Temporal lobe (tissue), 4 donors: ENCODE measurements at places on chromosomes 12 and 14. TPM values are rescaled to one million over a fixed set of nuclear protein-coding genes. Genes with fewer than 3 reads are reported as not detected.

The SLC35F4 gene
- total RNA-seq, result 1.2 TPM

The MYH6 gene
- not detected for total RNA-seq

The PRIMA1 gene
- total RNA-seq, result under 0.01 TPM

The PTCSC3 gene
- not detected for total RNA-seq

The MMP17 gene
- total RNA-seq, result 22.4 TPM

The IL23A gene
- not detected for total RNA-seq

The TTC6 gene
- 0.25 TPM for total RNA-seq

The OR4K5 gene
- not detected for total RNA-seq

The SPIC gene
- total RNA-seq, result not detected

The EP400 gene
- 21.6 TPM for total RNA-seq

The CCDC38 gene
- total RNA-seq, result not detected

The NTS gene
- 0.49 TPM for total RNA-seq

The TMEM121 gene
- 20.2 TPM for total RNA-seq

The B4GALNT1 gene
- 43.8 TPM for total RNA-seq

The DENND5B gene
- total RNA-seq, result 41.6 TPM

The CLEC4C gene
- total RNA-seq, result not detected

The FOXN4 gene
- total RNA-seq, result 0.25 TPM

The NUAK1 gene
- total RNA-seq, result 35.2 TPM
